H1 (cell line): ENCODE measurements at places on chromosomes 13 and 19. TPM values are rescaled to one million over a fixed set of nuclear protein-coding genes. Genes with fewer than 3 reads are reported as not detected.

PBX4 gene
- polyA plus RNA-seq = 3.8 and 8.3 TPM in 2 replicates

ETV2 gene
- polyA plus RNA-seq = 1.3 and 2.3 TPM in 2 replicates

WBP4 gene
- polyA plus RNA-seq = 1.7 and 3.0 TPM in 2 replicates

CRX gene
- polyA plus RNA-seq = 0.06 and 0.08 TPM in 2 replicates

KCNK6 gene
- polyA plus RNA-seq = 10.6 TPM in 2 replicates

ZNF285 gene
- 0.50 and 0.83 TPM in 2 replicates for polyA plus RNA-seq

PSPN gene
- 1.0 and 1.4 TPM in 2 replicates for polyA plus RNA-seq
